HS-27A (cell line): ENCODE measurements at places on chromosomes 5 and 9.

DNA sequence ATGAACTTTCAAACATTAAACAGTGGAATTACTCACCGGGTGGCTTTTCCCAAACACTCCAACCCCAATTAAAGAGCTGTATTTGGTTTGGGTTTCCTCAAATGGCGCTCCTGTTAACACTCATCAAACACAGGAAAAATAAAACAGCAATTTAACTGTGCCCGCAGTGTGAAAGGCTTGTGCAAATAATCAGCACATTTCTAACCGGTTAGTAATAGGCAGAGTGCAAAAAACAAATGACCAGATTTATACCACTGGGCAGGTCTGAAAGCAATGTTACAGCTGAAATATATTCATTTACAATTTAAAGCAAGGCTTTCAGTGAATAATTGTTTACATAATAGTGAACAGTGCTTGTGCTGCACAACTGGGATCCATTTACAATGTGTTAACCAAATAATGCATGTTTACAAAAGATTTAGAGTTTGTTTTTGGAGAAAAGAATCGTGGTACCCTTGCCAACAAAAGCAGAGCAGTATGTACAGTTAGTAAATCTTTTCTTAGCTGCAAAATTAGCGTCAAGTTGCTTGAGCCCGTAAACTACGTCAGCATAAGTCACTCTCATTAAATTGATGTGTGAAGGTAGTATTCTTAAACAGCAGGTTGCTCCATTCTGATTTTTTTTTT lies 662.9 kb upstream of the ZNF608 start:
- no peak for DNase-seq

DNA sequence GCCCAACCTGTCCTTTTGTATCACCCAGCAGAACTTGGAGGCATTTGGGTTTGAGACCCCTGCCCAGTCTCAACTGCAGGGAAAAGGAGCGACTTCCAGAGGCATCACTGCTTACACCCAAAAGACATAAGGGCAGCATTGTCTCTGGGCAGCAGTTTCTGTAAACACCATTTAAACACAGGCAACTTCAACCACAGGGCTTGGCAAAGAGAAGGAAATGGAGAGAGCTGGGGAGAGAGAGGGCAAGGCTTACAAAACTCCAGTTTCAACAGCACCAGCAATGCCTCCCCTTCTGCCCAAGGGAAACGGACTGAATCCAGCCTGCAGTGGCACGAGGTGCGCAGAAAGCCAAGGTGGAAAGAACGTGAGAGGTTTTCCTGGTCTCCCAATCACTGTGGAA lies 147.6 kb downstream of the ROR2 start:
- DNase-seq = no peak

DNA sequence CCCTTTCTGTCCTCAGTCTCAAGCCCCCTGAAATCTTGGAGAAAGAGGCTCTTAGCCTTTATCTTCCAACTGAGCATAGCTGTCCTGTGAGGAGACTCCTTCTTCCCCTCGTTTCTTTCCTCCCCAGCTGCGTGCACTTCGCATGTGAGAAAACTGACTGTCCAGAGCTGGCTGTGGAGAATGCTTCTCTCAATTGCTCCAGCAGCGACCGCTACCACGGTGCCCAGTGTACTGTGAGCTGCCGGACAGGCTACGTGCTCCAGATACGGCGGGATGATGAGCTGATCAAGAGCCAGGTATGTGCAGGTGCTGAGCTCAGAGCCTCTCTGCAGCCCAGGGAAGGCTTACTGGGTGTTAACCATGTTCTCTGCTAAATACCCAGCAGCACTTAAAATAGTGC lies 190.8 kb downstream of the PAPPA start:
- DNase-seq = no peak

DNA sequence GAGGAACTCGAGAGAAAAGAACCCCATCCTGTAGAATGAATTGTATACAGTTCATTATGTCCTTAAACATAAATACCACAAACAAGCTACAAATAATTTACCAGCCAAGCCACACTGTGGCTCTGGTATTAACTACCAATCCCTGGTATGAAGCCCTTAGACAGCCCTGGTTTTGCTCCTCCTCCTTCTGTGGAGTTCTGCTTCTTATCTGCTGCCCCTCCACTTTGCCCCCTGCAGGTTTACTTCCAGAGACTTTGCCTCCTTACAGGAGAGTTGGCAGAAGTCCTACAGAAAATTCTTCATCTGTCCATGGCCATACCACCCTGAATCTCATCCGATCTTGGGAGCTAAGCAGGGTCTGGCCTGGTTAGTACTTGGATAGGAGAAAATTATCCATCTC lies 219.8 kb downstream of the ACTL7B start:
- DNase-seq = no peak

DNA sequence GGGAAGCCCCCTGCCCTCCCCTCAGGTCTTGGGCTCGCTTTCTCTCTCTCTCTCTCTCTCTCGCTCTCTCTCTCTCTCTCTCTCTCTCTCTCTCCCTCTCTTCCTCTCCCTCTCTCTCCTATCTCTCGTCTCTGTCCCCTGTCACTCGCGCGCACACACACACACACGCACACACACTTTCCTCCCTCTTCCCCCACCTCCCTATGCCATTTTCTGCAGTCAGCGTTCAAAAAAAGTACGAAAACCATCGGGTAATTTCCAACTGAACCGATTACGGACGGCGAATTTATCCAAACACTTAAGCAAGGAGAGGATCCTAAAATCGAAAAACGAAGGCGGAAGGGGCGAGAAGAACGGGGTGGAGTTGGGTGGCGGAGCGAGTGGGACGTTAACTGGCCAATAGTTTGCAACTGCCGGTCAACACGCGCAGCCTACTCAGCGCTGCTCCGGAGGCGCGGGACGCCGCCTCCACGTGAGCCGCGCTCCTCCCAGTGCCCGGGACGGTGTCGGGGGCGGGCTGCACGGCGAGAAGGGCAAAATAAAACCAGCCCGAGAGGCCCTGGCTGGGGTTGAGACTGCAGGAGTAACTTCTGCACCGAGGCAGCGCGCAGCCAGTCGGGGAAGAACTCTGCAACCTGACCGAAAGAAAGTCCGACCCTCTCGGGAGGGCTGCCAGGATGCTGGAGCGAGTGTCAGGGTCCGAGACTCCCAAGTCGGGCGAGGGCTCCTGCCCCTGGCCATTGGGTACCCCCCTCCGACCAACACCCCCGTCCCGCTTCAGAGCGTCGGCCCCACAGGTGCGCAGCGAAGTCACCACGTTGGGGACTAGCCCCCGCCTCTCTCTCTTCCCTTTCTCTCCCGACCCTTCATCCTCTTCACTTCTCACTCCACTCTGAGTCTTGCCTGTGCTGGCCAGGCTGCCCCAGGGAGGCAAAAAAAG lies 24.9 kb upstream of the ELAVL2 start:
- DNase-seq = no peak

GRCh38 chr5:150500328-150500841 lies 7.5 kb upstream of the NDST1 start:
- DNase-seq = no peak

GRCh38 chr9:95517559-95518425 lies 1.0 kb upstream of the PTCH1 start:
- DNase-seq = no peak

DNA sequence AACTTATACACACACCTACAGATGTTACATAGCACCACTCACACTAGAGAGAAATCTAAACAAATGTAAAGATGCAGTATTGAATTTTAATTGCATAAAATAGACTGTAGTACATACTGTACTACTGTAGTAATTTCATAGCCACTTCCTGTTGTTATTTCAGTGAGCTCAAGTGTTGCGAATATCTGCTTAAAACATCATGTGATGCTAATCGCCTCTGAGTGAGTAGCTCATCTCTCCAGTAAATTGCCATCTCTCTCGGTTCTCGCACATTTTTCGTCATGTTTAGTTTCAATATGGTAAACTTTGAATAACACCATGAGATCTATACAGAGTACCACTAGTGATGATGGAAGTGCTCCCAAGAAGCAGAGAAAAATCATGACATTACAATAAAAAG lies 22.0 kb upstream of the ARHGEF28 start:
- DNase-seq = no peak

GRCh38 chr5:128535251-128535650 lies 2.8 kb downstream of the FBN2 start:
- no peak for DNase-seq

GRCh38 chr5:149388498-149389190 lies 9.6 kb upstream of the IL17B start:
- no peak for DNase-seq

GRCh38 chr5:130708754-130709153 lies 456.3 kb downstream of the HINT1 start:
- no peak for DNase-seq

DNA sequence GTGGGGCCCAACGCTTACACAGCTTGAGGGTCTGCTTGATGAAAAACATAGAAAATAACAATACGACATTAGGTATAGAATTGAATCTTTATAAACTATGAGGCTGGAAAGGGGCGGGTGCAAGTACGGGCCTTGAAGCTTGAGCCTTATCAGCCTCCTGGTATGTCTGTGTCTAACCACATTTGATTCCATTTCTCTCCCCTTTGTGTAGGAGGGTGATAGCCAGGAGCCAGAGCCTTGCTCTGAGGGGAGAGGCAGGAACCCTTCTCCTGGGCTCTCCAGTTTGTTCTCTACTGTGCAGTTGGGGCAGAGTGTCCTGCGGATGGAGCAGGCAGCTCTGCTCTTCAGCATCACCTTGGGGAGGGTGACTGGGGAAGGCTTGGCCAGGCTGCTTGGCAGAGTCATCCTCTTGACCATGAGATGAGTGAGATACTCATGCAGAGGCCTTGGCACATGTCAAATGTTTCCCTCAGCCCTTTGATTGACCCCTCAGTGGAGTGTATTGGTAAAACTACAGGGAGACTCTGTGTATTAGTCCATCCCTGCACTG lies 153.5 kb downstream of the SEMA6A start:
- no peak for DNase-seq

- DNase-seq = no peak
Observed at GRCh38 chr9:125679597-125680189, 27.3 kb downstream of the MAPKAP1 start.

DNA sequence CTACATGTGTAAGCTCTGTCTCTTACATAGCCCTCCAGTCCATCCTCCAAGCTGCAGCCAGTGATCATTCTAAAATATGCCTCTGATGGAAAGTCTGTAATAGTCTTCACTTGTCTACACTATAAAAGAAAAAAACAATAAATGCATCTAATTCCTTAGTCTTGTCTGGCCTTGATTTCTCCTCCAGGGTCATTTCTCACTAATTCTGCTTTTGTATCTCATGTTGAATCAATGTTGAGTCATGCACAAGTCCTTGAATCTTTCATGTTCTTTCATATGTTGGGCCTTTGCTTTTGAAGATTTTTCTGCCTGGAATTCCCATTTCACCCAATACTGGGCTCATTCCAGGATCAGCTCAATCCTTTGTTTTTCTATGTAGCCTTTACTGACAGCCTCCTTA lies 121.1 kb upstream of the TRIM32 start:
- no peak for DNase-seq
